ENCODE measurements at places on chromosomes 3 and 15.

DNA sequence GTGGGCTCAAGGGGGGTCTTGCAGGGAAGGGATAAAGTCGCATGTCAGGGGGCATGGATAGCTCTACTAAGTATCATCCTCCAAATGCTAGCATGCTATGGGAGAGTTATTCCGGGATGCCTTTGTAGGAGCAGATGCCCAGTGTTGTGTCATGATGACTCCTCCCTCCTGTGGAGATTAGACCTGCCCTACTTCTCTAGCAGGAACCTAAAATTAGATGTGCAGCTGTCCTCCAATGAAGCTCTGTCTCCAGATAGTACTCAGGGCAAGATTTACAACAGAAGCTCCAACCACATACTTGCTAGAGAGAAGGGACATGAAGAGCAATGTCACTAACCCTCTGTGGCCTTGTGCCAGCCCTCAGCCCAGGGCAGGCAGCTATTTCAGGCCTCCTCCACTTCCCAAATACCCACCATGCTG lies 82.5 kb downstream of the AGBL1 start:
- DNase-seq = no peak

- DNase-seq = no peak
Observed at GRCh38 chr15:49855917-49856637, 235.2 kb downstream of the DTWD1 start.

GRCh38 chr3:124643453-124643852 lies 86.8 kb upstream of the UMPS start:
- DNase-seq = no peak

GRCh38 chr3:152843955-152844354 lies 9.0 kb downstream of the P2RY1 start:
- DNase-seq = no peak

GRCh38 chr3:124767264-124767663 lies 37.0 kb downstream of the UMPS start:
- no peak for DNase-seq

GRCh38 chr3:61821823-61822251 lies 260.5 kb downstream of the PTPRG start:
- DNase-seq = peak; percentile 0

DNA sequence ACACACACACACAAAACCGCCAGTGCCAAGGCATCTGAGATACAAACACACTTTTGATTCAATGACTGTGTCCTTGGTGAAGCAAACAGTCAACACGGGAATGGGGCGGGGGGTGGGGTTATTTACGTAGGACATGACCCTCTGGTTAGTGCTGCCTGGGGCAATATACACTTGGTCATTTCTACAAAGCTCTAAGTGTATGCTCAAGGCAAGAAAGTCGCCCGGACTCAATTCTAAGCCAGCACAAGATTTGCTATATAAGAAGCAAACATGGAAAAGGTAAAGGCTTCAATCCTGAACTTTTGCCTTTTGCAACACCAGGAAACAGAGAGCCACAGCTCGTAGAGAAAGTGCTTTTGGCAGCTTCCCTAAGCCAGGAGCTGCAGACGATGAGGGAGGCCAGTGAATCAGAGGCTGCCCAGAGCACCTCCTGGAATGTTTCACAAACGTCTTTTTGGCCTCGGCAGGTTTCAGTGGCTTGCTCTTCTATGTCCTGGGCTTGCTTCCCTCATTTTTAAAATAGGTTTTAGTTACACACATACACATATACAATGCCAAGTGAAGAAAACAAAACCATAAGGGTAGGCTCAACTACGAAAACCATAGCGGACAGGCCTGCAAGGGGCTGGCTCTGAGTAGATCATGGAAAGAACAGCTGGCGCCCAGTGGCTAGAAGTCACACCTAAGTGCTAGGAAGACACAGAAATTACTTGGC lies 73.6 kb downstream of the TM4SF4 start:
- peak; percentile 19 for DNase-seq

DNA sequence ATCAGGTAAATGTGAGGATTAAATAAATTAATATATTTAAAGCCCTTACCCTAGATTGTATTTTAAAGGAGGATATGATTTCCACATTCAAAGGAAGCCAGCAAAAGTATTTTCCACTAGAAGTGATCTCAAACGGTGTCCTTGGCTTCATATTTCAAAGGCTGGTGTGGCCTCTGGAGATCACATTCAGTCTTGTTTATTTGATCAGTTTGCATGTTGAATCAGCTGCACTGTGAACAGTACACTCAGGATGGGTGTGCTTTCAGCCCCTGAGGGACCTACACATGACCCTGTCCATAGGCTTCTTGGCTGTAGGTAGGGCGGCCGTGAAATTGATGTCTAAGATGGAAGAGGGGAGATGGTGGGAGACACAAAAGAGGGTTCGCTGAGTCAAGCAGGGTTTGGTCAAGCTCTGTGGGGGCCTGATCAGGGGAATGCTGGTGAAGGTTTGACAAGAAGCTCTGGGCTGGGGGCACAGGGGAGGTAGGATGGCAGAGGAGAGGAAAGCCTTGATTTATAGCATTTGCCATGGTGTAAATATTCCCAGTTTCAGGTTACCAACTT lies 21.9 kb downstream of the CYP8B1 start:
- no peak for DNase-seq

GRCh38 chr3:138344754-138345153 lies 3.6 kb upstream of the MRAS start:
- no peak for DNase-seq

- no peak for DNase-seq
Observed at GRCh38 chr3:138426211-138426610, 8.2 kb upstream of the ESYT3 start.

DNA sequence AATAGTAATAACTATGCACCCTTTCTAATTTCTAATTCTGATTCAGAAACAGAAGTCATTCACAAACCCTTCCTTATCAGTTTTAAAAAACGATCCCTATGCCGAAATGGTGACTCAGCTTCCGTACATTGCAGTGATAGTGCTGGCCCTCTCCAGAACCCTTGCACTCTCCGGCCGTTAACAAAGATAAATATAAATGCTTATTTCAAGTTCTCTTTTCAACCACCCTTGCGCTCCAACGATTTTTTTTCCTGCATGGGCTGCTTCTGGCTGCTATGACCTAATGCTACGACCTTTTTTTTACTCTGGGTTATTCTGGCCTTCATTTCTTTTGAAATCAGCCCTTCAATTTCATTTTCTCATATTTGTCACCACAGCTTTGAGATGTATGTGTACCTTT lies 646.2 kb downstream of the NTRK3 start:
- no peak for DNase-seq

GRCh38 chr3:184678317-184679055 lies 33.4 kb downstream of the MAGEF1 start:
- DNase-seq = no peak

DNA sequence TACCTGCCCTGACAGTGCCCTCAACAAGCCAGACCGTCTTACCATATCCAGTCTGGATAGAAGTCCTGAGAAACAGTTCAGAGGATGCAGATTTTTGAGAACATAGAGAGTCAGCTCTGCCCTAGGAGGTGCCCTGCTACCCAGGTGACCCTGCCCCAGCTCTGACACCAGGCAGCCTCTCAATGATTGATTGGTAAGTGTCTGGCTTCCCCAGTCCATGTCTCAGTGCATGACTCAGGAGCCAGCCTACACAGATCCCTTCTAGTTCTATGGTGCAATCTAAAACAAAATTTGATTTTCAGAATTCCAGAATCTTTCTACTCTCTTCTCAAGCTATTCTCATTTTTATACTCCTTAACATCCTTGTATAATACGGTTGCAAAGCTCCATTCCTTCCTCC lies 292.1 kb downstream of the VPS13C start:
- no peak for DNase-seq

DNA sequence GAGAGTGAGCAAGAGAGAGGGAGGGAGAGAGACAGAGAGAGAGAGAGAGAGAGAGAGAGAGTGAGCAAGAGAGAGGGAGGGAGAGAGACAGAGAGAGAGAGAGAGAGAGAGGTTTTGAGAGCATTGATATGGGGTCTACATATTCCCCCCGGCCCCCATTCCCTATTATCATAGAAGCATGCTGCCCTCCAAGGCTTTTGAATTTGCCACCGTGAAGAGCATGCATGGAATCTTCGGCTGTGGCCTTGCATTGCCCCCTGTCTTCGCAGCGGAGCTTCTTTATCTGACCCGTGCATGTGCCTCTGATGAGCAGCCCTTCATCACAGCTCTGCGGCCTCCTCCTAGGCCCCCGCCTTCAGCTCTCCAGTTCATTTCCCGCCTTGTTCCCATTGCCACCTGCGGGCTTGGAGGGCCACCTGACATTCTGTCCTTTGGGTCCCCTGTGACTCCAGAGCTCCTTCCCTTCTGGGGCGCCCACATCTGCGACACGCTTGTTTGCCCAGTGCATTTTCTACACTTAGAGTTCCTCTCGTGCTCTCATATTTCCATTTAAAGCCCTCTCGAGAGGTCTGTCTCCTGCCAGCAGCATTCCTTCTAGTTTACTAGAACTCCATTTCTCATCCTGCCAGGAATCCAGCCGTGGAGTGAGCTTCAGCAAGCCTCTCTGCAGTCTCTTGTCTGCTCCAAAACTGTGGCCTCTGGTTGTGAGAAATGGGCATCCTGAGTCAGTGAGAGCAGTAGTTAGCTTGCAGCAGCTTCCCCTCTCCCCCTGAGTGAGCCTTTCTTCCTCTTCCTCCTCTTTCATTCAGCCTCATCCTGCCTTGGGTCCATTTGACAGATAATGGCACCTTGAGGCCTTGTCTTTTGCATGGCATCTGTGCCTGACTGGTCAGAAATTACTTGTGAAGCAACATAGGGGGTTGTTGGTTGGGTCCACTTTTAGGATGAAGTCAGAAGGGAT lies 25.3 kb downstream of the LPP start:
- DNase-seq = no peak

DNA sequence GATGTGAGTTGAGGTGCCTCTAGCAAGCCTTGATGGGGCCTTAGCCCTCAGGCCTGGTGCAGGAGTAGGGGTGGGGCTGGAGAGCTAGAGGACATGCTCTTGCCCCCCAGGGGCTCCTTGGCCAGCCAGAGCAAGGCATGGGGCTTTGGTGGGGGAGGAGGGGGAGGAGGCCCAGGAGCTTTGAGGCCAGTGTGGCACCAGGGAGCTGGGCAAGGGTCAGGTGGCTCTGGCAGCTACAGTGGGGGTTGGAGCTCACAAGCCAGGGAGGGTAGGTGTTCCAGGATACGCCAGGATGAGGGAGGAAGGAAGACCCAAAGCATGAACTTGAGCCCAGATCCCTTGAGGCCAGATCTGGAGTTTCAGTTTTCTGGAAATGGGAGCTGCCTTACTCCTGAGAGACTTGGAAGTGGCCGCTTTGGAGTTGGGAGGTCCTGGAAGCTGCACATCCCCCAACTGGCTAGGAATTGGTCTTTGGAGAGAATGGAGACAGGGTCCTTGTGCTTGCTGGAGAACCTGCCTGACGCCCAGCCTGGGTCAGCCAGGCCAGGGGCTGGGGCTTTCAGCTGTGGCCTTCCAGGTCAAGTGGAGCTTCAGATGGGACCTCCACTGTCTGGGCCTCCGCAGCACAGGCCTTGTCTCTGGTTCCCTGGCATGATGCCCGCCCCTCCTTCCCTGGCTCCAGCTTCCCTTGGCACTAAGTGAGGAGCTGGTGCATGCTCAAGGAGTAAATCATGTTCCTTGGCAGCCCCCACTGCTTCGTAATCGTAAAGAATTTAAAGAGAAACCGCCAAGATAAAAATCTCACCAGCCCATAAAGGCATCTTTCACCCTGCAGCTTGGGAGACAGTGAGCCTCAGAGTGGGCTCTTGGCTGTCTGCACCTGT lies 8.7 kb downstream of the SEMA3F start:
- DNase-seq = no peak

GRCh38 chr3:149352556-149352955 lies 19.1 kb upstream of the TM4SF18 start:
- peak; percentile 69 for DNase-seq

DNA sequence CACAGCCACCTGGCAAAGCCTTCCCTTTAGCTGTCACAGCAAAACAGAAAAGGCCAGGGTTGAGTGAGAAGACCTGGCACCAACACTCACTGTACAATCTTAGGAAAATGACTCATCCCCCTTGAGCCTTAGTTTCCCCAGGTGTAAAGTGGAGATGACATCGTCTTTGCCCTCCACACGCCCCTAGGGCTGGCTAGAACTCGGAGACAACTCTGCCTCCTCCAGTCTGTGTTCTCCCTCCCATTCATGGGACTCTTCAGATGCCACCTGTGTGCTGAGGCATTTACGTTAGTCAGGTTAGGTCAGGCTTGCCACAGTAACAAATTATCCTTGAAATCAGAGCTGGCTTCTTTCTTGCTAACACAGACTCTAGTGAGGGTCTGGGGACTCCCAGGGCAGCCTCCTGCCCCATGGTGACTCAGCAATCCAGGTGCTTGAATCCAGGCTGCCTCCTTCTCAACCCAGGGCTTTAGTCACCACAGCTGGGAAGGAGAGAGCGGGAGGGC lies 252.6 kb downstream of the PLCL2 start:
- no peak for DNase-seq

GRCh38 chr3:113405180-113405579 lies 36.1 kb downstream of the CFAP44 start:
- no peak for DNase-seq

- no peak for DNase-seq
Observed at GRCh38 chr3:140007081-140007480, 72.1 kb downstream of the CLSTN2 start.

DNA sequence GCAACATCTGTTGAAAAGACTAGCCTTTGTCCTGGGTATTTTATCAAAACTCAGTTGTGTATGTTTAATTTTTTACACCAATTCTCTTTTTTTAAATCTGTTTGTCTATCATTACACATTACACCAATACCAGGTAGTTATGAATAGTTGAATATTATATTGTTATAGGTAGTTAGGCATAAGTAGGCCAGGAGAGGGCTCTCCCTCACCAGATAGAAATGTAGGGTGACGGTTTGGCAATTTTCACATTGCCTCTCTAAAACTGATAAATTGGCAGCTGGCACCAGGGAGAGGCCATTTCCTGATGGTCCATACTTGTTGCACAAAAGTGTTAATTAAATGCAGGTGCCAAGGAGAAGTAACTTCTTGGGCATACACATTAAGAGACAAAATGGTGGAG lies 483.1 kb upstream of the EPHA6 start:
- DNase-seq = no peak

- DNase-seq = no peak
Observed at GRCh38 chr15:55907797-55908196, 85.6 kb downstream of the NEDD4 start.

GRCh38 chr15:37764733-37765191 lies 169.7 kb upstream of the TMCO5A start:
- no peak for DNase-seq

GRCh38 chr3:40766396-40766795 lies 241.6 kb downstream of the ZNF621 start:
- DNase-seq = no peak

GRCh38 chr3:46252980-46253379 lies 10.7 kb downstream of the CCR3 start:
- no peak for DNase-seq

GRCh38 chr3:155153242-155154186 lies 73.4 kb downstream of the MME start:
- DNase-seq = no peak

All from NCI-H774 (cell line).